SHP77 (cell line): ENCODE measurements at places on chromosomes 4 and X.

DNA sequence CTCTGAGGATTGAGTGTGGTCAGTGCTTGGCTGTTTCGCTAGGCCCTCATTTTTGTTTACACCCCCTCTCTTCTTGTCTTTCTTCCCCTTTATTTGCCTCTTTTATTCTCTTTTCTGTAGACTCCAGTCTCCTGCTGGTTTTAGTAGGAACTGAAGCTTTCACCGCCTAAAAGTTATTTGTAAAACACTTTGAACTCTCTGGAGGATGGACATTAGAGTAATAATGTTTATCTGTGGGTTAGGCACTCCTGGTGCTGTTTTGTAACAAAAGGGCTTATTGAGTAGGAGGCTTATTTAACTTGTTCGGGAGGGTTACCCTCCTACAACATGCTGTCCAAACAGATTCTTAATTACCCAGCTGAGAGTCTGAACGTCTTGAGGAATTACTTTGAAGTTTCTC, 1.6 kb upstream of the ARHGAP10 start:
- no peak for DNase-seq

DNA sequence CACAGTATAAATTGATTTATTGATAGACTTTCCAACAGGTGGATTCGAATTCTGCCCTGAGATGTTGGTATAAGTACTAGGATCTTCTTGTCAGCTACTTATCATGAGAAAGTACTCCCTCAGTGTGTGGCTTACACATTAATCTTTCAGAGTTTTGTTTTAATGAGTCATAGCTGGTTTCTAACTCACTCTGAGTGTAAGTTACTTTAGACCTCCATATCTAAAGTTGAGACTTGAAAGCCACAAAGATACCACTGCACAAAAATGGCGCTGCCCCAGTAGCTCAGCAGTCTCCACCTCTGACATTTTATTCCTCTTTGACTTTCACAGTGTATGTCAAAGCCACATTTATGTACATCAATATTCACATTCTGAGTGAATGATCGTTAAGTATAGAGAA, 318.5 kb downstream of the ARAP2 start:
- no peak for DNase-seq

- no peak for DNase-seq
Observed at GRCh38 chr4:152961773-152962115, 25.6 kb downstream of the FHDC1 start.

DNA sequence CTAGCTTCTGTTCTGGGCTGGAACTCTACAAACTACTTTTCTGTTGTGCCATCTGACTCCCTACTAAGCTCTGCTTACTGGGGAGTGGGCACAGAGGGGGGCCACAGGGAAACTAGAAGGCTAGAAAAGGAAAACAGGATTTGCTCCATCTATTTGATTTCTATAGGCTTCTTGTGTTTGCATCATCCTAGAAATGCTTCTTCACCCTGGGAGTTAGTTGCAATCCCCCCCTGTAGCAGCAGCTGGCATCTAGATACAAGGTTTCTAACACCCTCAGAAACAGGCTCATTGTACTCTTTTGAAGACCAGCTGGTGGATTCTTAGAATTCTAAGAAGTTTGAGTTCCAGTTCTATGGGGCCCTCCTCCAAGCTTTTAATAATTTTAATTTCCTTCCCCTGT, 213.4 kb downstream of the TMA16 start:
- DNase-seq: no peak

- no peak for DNase-seq
Observed at GRCh38 chr4:169222761-169223160, 48.0 kb downstream of the SH3RF1 start.

DNA sequence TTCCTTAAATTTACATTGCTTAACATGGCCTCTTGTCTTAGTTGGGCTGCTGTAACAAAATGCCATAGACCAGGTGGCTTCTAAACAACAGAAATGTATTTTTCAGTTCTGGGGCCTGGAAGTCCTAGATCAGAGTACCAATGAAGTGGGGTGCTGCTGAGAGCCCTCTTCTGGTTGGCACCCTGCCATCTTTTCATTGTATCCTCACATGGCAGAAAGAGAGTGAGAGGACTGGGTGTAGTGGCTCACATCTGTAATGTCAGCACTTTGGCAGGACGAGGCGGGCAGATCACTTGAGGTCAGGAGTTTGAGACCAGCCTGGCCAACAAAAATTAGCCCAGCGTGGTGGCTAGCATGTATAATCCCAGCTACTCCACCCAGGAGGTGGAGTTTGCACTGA, 12.0 kb upstream of the KLB start:
- no peak for DNase-seq
